Activated CD4-positive, alpha-beta T cell treated with anti-CD3 and anti-CD28 coated beads for 1 hour (primary cell): ENCODE measurements at places on chromosomes 2 and 18.

DNA sequence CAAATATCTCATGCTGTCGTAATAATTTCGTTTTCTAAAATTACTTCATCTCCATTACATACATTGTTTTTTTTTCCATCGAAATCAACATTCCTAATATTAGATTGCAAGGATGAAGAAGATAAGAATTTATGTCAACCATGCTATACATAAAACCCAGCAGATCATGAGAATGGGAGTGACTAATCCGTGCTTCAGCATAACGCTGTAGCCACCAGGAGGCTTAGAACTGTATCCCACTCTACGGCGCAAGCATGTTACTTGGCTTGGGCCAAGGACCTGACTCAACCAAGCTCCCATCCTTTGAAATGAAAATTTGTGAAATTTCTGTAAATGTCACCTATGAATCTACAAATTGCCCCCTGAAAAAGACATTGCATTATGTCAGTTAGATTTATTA lies 392.5 kb downstream of the FIGN start:
- no peak for DNase-seq

- DNase-seq, result no peak
Measured at GRCh38 chr18:46469186-46469915, 187.7 kb downstream of the LOXHD1 start.

- no peak for DNase-seq
Measured at GRCh38 chr2:233273120-233273519, 21.6 kb downstream of the ATG16L1 start.

- DNase-seq, result no peak
Measured at GRCh38 chr2:170091436-170091835, 86.5 kb upstream of the MYO3B start.

- no peak for DNase-seq
Measured at GRCh38 chr2:229930656-229931055, 8.4 kb downstream of the FBXO36 start.
